ENCODE measurements at places on chromosomes 3 and 15.

DNA sequence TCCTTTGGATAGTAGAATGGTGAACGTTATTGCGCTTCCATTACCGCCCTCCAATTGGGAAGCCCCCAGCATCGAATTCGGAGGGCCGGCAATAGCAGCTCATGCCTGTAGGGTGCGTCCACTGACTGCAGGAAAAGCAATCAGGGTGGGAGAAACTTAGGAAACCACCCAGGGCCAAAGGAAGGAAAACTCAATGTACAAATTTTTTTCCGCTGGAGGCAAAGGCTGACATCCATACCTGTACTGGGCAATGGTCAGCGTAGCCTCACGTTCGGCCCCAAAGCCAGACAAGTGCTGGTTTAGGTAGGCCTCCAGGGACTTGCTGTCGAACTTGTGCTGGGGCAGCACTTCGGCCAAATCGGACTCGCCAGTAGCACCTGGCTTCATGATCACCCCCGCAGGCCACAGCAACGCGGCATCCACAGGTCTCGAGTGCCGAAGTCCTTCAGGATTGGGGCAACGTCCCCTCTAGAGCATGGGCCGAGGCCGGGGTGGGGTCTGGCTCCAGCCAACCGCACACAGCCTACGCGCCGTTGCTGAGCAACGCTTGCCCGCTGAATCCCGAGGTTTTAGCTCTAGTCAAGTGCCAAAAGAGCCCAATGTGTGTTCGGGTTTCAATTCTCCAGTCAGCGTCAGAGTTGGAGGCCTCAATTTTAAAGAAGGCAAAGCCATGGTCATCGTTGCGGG lies at the start of gene ACAD11:
ACAD11 (minus strand) TSS at position 445 of the 687 bp plus-strand sequence; CDS start at position 387, 58 bp downstream.
- DNase-seq = peak; percentile 84

GRCh38 chr15:75712668-75713337 lies at the start of gene CSPG4:
Gene CSPG4, minus strand, starts transcription at chr15:75712848. Its CDS starts 93 bp downstream, at chr15:75712755.
- DNase-seq = peak; percentile 58

- no peak for DNase-seq
Measured at GRCh38 chr15:69881766-69882165, 216.0 kb downstream of the TLE3 start.

- no peak for DNase-seq
Measured at GRCh38 chr3:43298292-43298691, 12.0 kb downstream of the SNRK start.

DNA sequence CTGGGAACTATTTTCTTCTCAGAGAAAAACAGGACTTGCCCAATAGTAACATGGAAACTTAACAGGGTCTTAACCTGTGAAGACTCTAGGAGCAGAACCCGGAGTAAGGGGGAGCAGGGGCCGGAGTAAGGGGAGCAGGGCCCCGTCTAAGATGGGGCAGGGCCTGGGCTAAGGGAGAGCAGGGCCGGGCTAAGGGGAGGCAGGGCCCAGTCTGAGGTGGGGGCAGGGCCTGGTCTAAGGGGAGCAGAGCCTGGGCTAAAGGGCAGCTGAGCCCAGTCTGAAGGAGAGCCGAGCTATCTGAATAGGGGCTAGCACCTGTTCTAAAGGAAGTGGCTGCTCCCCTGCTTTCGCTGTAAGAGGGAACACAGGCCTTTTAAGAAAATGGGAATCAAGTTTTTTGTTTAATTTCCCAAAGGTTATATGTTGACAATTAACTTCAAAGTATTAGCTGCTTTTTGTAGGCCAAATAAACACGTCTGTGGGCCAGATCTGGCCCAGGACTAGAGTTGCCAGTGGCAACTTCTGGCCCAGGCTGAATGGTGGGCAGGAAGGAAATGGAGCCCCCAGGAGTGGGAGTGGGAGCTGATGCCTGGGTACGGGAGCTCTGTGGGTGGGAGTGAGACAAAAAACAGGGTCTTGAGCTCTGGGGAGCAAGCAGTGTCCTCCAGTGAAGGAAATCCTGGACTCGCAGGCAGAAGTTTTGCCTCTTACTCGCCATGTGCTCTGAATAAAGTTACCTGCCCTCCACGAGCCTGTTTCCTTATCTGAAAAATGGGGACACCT lies 32.5 kb downstream of the CSPG4 start:
- DNase-seq = no peak

- DNase-seq = no peak
Measured at GRCh38 chr3:33547101-33547500, 106.9 kb upstream of the UBP1 start.

GRCh38 chr3:48226939-48227338 lies 3.6 kb downstream of the CAMP start:
- no peak for DNase-seq

DNA sequence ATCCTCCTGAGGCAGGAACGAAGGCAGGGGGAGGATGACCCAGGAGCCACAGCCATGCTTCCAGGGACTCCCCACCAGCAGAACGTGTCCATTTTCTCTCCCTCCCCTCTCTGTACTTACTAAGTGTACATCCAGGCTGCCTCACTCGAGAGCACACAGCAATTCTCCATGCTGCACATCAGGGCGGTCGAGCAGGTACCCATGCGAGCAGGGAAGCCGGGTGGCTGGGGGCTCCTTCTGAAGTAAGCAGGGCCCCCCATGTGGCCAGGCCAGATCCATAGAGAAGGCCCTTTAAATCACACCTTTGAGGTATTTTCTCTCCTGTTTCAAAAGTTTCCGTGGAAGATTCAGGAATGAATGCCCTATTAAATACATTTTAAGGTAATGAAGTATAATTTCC lies 41.2 kb upstream of the SLC6A11 start:
- no peak for DNase-seq

GRCh38 chr3:18900994-18901393 lies 247.3 kb upstream of the KCNH8 start:
- no peak for DNase-seq

GRCh38 chr3:193271101-193271840 lies 30.2 kb downstream of the PLAAT1 start:
- no peak for DNase-seq

GRCh38 chr15:63493436-63493835 lies 11.0 kb upstream of the USP3 start:
- no peak for DNase-seq

DNA sequence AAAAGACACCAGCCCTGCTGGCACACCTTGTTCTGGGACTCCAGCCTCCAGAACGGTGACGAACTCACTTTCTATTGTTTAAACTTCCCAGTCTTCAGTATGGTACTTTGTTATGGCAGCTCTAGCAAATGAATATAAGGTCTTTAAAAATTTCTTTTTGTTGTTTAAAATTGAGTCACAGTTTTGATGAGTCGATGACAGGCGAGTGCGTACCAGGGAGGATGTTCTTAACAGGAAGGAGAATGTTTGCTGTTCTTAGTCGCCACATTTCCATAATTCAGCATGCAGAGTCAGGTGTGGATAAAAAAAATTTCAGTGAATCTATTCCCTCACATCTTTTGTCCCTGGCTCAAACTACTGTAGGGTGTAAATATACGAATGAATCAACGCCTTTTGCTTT lies 12.4 kb downstream of the DNASE1L3 start:
- DNase-seq = no peak

GRCh38 chr3:46393554-46394434 lies 13.1 kb downstream of the CCR5AS start:
- DNase-seq = peak; percentile 90

DNA sequence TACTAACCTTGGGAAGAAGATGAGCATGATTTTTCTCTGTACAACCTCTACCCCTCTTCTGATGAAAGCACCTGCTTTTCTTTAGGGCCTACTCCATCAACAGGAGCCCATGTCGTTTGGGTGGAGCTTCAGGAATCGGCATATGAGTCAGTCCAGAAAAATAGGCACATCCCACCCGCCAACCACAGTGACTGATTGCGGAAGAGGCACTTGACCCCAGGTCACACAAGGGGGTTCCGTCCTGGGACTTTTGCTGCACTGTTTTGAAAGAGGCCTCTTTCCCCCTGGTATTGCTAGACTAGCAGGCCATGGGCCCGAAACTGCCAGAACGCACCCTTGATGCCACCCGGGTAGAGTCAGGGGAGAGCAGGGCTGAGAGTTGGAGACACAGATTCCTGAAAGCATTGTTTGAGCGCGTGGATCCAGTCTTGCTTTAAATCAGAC lies 19.3 kb upstream of the NRROS start:
- no peak for DNase-seq

- DNase-seq = peak; percentile 25
Measured at GRCh38 chr3:62365391-62366125, 7.8 kb downstream of the FEZF2 start.

All from mesendoderm (in vitro differentiated cells).